ENCODE measurements at places on chromosomes 13 and 19. TPM values are rescaled to one million over a fixed set of nuclear protein-coding genes. Genes with fewer than 3 reads are reported as not detected.

Gene FXYD1
- total RNA-seq, result 92.6 TPM

Gene ADGRE3
- total RNA-seq, result not detected

Gene MISP3
- 11.1 TPM for total RNA-seq

Gene OSCAR
- total RNA-seq, result 1.6 TPM

DNA sequence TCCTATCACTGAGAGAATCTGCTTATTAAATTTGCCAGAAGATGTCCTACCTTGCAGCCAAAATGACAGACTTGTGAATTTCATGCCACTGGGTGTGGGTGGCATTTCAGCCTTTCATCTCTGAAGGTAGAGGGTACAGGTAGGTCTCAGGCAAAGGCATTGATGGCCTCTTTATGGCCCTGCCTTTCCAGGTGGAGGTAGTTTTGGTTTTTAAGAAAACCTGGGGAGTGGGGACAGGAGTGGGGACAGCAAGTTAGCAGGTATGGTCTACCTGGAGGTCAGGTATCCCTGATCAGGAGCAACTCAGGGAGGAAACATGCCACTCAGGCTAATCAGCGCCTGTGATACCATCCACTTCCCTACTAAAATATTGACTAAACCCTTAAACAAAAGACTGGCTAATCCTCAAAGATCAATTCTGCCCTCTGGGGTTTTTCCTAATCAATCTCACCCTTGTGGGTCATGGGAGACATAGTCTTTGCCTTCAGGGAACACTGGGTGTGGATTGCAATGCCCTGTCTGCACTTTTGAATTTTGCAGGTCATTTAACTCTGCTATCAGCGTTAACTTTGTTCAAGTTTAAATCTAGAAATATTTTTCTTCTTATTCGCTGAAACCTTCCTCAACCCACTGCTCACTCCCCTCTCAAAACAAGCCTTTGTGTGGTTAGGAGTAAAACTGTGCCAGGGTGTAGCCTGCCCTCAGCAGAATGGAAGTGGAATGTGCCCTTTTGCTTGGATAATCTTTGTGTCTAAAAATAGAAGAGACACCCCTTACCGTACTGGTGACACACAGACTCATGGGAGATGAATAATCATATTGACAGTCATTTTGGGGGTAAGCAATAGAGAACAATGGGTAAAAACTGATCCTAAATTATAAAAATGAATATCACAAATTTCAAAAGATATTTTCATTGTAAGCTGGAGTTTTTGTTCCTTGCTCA, 233.7 kb downstream of the COG6 start:
- DNase-seq, result peak; percentile 81

GRCh38 chr13:109644069-109644750, 142.2 kb downstream of the IRS2 start:
- DNase-seq, result peak; percentile 62

DNA sequence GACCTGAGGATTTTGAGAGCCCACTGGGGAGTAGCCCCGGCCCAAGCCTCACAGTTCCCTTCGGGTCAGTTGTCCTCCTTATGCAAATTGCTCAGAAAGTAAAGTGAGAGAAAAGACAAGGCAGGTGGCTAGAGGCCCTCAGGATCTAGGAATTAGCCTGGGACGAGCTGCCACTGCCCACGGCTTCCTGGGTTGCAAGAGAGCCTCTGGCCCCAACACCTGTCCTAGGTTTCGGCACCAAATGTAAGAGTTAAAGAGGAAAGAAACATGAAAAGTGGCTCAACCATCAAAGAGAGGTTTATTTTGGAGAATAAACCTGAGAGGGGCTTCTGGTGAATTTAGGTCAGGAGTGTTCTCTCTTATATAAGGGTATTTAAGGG, 25.6 kb downstream of the TMEM255B start:
- DNase-seq, result no peak

DNA sequence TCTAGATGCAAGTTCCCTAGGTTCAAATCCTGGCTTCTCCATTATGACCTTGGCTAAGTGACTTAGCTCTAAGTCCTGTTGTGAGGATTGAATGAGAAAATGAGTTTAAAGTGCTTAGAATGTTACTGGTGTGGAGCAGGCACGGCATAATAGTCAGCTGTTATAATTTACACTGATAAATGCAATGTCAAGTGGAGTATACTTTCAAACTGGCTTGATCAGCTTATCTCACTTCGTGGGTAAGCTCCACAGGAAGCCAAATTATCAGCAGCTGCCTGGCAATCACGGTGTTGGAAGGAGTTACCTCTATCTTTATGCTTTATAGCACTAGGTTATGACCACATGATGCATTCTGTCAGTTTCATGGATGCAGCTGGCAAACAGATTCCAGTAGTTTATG, 272.8 kb downstream of the OLFM4 start:
- no peak for DNase-seq
